ENCODE measurements at places on chromosomes 7 and 10. TPM values are rescaled to one million over a fixed set of nuclear protein-coding genes. Genes with fewer than 3 reads are reported as not detected.

KIAA1549 gene
- total RNA-seq = 11.1 TPM

CNTNAP2 gene
- total RNA-seq = 41.3 TPM

IFIT1B gene
- total RNA-seq = 1.4 TPM

DNAH11 gene
- total RNA-seq = 16.8 TPM

MLXIPL gene
- 0.55 TPM for total RNA-seq

GRCh38 chr10:14191871-14192270 is 138.9 kb downstream of the FRMD4A start:
- H3K27me3 ChIP-seq = no peaks in the 10 kb centered on the region
- H3K36me3 ChIP-seq = no peaks in the 10 kb centered on the region
- H3K27ac ChIP-seq = no peak overlapping the region
- DNase-seq = no peak
- H3K4me1 ChIP-seq = no peaks in the 10 kb centered on the region
- H3K4me3 ChIP-seq = no peak overlapping the region

GRCh38 chr7:144670218-144670617 is 165.6 kb downstream of the TPK1 start:
- H3K27me3 ChIP-seq = no peaks in the 10 kb centered on the region
- peak; percentile 15 for DNase-seq

DNA sequence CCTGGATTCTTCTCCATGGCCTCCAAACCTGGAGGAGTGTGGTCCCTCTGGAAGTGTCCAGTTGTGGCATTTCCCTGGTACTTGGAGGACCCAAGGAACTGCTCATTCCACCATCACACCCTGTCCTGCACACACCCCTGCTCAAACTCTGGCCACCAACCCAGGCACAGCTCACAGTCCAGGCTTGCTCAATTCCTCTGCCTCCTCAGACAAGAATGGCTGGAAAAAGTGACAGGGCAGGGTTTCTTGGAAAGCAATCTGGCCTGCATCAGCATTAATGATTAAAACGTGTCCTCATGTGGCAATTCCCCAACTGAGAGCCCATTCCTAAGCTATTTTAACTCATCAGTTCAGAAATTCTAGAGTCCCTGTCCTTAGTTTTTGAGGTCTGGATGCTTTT is 17.2 kb upstream of the TPST1 start:
- no peaks in the 10 kb centered on the region for H3K27me3 ChIP-seq
- no peak overlapping the region for H3K27ac ChIP-seq
- no peak overlapping the region for H3K4me3 ChIP-seq
- no peaks in the 10 kb centered on the region for H3K36me3 ChIP-seq

DNA sequence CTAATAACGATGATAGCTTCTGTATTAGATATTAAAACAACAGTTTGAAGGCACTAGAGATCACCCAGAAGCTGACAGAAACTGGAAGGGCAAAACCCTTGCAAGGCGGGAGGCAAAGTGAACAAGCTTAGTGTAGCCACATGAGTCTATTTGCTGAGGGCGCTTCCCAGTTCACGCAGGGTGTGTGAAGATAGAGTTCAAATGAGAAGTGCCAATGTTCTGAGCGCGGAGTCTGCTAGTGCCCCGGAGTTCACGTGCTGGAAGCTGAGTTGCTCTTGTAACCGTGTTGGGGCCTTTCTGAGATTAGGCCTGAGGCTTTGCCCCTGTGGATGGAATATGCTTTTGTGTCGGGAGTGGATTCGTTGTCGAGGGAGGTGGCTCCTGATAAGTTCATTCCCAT is 16.6 kb upstream of the GTPBP4 start:
- H3K27me3 ChIP-seq = no peaks in the 10 kb centered on the region
- H3K36me3 ChIP-seq = no peaks in the 10 kb centered on the region
- H3K4me1 ChIP-seq = peaks cover 4% of the 10 kb centered on the region
- no peak overlapping the region for H3K27ac ChIP-seq
- H3K4me3 ChIP-seq = no peak overlapping the region

GRCh38 chr7:148733496-148733895 is 34.8 kb downstream of the CUL1 start:
- DNase-seq = peak; percentile 65
- no peaks in the 10 kb centered on the region for H3K27me3 ChIP-seq
- H3K4me1 ChIP-seq = peaks cover 9% of the 10 kb centered on the region
- H3K36me3 ChIP-seq = peaks cover 23% of the 10 kb centered on the region

DNA sequence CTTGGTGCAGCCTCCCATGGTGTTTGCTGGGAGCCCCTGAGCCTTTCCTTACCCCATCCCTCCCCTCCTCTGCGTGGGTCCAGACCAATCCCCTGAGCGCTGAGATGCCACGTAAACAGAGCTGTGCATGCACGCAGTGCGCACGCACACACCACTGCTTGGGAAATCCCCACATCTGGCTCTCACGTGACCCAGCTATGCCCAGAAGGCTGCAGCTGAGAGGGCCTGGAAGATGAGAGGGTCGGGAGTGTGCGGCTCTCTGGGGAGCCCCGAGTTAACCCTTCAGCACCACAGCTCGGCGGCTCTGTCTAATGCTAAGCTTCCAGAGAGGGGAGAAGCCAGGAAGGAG is 177.2 kb downstream of the SH3PXD2A start:
- peaks cover 39% of the 10 kb centered on the region for H3K4me1 ChIP-seq
- DNase-seq = peak; percentile 91
- H3K27ac ChIP-seq = peak overlapping the region; percentile 92
- no peaks in the 10 kb centered on the region for H3K27me3 ChIP-seq
- H3K36me3 ChIP-seq = no peaks in the 10 kb centered on the region

- H3K4me3 ChIP-seq = no peak overlapping the region
- no peak overlapping the region for H3K27ac ChIP-seq
- DNase-seq = no peak
- H3K4me1 ChIP-seq = no peaks in the 10 kb centered on the region
- no peaks in the 10 kb centered on the region for H3K27me3 ChIP-seq
- no peaks in the 10 kb centered on the region for H3K36me3 ChIP-seq
These were observed 568.7 kb upstream of the LRRN3 start for GRCh38 chr7:110522061-110522760.

DNA sequence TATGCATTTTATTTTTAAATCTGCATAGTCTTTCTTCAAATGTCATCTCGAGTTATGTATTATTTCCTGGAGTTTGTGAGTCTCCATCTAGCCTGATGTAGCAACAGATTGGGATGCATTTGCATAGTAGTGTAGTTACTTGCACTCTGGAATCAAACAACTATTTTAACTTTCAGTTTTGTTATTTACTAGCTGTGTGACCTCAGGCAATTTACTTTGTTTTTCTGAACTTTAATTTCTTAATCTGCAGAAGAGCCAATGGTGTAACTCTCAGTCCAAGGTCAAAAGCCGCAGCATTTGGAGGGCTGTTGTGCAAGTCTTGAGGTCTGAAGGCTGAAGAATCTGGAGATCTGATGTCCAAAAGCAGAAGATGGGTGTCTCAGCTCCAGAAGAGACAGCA is 175.8 kb upstream of the SORCS1 start:
- H3K27me3 ChIP-seq = no peaks in the 10 kb centered on the region
- H3K4me3 ChIP-seq = no peak overlapping the region
- no peaks in the 10 kb centered on the region for H3K4me1 ChIP-seq
- no peak for DNase-seq
- H3K36me3 ChIP-seq = no peaks in the 10 kb centered on the region
- no peak overlapping the region for H3K27ac ChIP-seq

GRCh38 chr7:18647582-18647981 is 152.0 kb downstream of the HDAC9 start:
- peaks cover 9% of the 10 kb centered on the region for H3K36me3 ChIP-seq
- no peak overlapping the region for H3K27ac ChIP-seq
- H3K27me3 ChIP-seq = no peaks in the 10 kb centered on the region
- DNase-seq = no peak
- H3K4me3 ChIP-seq = no peak overlapping the region
